Activated naive CD4-positive, alpha-beta T cell treated with Interleukin-2 at 50 U/mL for 16 hours (primary cell): ENCODE measurements at places on chromosomes 2 and 18.

- DNase-seq, result no peak
Observed at GRCh38 chr2:7373156-7373555, 455.9 kb downstream of the RNF144A start.

- peak; percentile 43 for DNase-seq
Observed at GRCh38 chr2:70104231-70105111, 17.2 kb downstream of the PCBP1 start.

- no peak for DNase-seq
Observed at GRCh38 chr18:76252880-76253279, 242.2 kb downstream of the ZNF516 start.

GRCh38 chr2:83585250-83585649 is 873.8 kb downstream of the SUCLG1 start:
- DNase-seq, result no peak

DNA sequence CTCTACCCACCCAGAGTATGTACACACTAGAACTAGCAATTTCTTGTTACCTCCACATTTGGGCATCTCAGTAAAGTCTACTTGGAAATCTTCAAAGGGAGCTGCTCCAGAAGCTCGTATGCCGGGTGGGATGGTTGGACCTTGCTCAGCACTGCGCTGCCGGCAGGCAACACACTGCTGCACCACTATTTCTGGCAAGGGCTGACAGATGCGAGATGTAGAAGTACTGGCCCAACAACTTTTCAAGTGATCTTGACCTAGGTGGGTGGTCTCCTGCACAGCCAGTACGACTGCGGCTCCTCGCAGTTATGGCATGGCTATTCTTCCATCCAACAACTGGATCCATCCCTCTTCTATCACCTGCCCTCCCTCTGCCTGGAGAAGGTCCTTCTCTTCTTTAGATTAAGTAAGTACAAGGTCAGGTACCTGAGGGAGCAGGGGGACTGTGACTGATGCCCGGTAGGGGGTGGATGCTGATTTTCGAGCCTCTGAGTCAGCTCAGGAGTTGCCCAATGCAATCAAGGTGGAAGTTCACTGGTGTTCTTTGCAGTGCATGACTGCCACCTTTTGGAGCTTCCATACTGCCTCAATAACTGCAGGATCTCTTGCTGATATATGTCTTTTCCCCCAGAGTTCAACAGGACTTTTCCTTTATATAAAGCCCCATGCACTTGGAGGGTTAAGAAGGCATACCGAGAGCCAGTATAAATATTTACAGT is 100.4 kb upstream of the SLC1A4 start:
- no peak for DNase-seq

DNA sequence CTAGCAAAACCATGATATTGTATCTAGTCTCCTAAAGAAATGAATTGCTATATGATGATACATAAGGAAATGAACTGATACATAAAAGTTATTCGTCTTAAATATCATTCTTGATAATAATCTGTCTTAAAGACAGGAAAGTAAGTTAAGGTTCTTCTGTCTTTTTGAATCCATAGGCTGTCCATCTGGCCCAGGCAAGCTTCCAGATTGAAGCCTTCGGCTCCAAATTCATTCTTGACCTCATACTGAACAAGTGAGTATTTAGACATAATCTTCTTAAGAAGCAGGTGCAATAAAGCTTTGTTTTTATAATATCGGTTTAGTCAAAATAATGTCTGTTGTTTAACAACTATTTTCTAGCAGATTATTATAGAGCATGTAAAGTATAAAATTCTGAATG is 37.7 kb downstream of the ADAM23 start:
- no peak for DNase-seq

GRCh38 chr18:71729611-71730010 is 814.5 kb downstream of the CBLN2 start:
- DNase-seq, result no peak

- peak; percentile 16 for DNase-seq
Observed at GRCh38 chr18:48222118-48222517, 187.1 kb downstream of the ZBTB7C start.

GRCh38 chr18:77815666-77816338 is 566.2 kb downstream of the GALR1 start:
- no peak for DNase-seq

DNA sequence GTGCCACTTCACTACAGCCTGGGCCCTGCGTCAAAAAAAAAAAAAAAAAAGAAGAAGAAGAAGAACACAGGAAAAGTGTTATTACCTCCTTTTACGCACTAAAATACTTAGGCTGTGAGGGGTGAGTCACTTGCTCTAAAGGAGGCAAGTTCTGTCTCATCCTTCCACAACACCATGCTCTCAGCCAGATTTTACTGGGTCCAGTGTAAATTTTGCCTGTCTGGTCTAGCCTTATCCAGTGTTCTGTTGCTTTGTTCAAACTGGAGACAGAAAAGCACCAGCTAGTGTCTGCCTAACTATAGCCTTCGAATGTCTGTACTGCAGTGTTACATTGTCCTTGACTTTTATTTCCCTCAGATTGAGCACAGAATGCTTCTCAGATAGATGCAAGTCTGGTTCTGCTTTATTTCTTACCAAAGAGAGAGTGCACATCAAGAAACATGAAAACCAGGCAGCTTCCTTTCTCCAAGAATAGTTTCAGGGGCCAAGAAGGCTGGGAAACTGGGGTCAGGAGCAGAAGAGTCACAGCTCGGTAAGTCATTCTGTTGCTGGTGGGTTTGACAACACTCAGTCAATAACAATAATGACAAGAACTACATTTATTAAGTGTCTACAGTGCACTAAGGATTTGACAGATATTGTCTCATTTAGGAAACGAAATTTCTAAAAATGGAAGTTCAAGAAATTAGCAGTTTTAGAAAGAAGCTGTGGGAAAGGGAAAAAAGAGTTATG is 3.1 kb upstream of the MSGN1 start:
- no peak for DNase-seq

DNA sequence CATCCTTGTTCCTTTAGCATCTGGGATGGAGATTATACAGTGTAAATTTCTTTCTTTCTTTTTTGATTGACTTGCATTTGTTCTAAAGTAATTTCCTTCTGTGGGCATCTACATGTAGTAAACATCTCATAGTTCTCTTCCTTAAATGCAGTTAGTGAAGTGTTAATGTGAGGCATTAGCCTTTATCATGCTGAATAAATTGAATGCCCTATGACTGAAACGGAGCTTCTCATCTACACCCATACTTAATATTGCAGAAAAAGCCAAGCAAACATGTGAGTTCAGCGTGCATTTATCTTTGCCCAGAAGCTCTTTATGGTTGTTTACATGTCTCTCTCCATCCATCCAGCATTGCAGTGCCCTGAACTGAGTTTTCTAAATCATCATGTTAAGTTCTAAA is 58.3 kb downstream of the LYPD1 start:
- DNase-seq, result no peak

GRCh38 chr18:72867746-72868584 is at the start of gene NETO1:
Gene NETO1 (minus strand): TSS chr18:72867987. CDS start chr18:72867291, 696 bp downstream.
- DNase-seq, result no peak

- DNase-seq, result no peak
Observed at GRCh38 chr2:193556766-193557470, 1362.2 kb upstream of the TMEFF2 start.

GRCh38 chr2:68127358-68128242 is 30.1 kb upstream of the PNO1 start:
- DNase-seq, result no peak

GRCh38 chr2:241671457-241672240 is 15.0 kb downstream of the DTYMK start:
- no peak for DNase-seq

GRCh38 chr2:68236103-68236734 is 16.1 kb downstream of the PPP3R1 start:
- DNase-seq, result no peak

- no peak for DNase-seq
Observed at GRCh38 chr2:70927641-70928040, 8.1 kb upstream of the ATP6V1B1 start.
